Mammary microvascular endothelial cell (primary cell): ENCODE measurements at places on chromosomes 11 and 22. TPM values are rescaled to one million over a fixed set of nuclear protein-coding genes. Genes with fewer than 3 reads are reported as not detected.

KCNJ5 gene
- not detected in 2 replicates for total RNA-seq

CFAP300 gene
- total RNA-seq: not detected in 2 replicates

TRIM48 gene
- total RNA-seq: not detected in 2 replicates

POLR2F gene
- total RNA-seq: 107 and 108 TPM in 2 replicates
